Right renal pelvis (tissue), 4 donors: ENCODE measurements at places on chromosomes 6 and 20. TPM values are rescaled to one million over a fixed set of nuclear protein-coding genes. Genes with fewer than 3 reads are reported as not detected.

Gene SLC26A8
- polyA plus RNA-seq, result 0.27 TPM

GRCh38 chr6:24836109-24836508, 37.4 kb upstream of the ARMH2 start:
- DNase-seq, result no peak

- no peak for DNase-seq
Observed at GRCh38 chr20:50866036-50866685, 65.1 kb downstream of the ADNP start.

DNA sequence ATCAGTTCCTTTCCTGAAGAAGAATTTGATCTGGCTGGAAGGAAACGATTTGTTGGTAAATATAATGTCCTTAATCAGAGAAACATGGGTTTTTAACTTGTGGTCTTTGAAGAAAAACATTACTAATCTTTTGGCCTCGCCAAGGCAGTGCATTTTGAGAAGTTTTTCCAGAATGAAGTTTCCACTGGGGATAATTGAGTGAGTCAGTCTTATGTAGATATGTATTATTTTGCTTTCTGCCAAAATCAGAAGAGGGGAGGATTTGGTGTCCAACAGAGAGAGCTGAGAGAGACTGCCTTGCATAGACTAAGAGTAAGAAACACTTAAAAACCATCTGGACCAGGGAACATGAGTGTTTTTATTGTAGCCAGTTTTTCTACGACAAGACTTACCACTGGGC, 79.9 kb downstream of the FNDC1 start:
- no peak for DNase-seq

GRCh38 chr6:135226537-135226936, 45.4 kb downstream of the MYB start:
- DNase-seq, result no peak

DNA sequence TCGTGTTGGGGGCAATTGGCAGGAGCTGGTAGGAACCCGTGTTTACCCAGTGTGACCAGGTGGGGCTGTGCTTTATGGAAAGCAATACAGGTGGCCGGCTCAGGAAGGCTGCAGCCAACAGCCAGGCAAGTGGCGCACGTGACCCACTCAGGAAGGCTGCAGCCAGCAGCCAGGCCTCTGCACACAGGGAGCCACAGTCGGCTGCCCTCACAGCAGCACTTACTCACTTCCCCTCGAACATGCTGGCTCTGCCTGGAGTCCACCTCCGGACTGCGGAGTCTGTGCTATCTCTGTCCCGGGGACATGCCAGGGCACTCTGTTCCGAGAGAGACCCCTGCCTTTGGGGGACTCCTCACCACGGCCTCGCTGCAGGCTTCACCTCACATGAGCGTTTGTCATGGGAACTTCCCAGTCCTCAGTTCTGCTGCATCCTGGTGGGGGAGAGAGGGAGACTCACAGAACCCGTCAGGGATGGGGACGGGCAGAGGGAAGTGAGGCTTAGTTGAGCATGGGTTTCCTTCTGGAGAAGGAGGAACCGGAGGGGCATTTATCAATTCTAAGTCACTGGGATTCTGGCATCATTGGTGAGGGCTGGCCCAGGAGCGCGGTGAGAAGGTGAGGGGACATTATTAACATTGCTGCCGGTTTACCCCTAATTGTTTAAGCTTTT, 76.8 kb downstream of the TTLL2 start:
- DNase-seq, result no peak

- no peak for DNase-seq
Observed at GRCh38 chr20:37630166-37630565, 63.7 kb upstream of the CTNNBL1 start.

Gene HLA-DQB1
- 8.3 TPM for polyA plus RNA-seq

DNA sequence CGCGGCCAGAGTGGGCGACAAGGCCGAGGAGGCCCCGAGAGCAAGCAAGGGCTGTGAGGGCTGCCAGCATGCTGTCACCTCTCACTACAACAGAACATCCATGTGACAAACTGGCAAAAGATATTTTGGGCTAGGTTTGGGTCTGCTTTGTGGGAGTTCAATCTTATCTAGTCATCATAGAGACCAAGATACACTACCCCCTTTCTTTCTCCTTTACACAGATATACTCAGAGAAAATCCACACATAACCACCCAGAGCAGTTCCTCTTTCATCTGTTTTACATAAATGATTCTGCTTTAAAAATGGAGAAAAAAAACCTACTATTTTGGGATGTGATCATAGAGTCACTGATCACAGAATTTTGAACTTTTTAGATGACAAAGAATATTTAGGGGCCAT, 16.8 kb downstream of the SOX4 start:
- DNase-seq, result no peak

DNA sequence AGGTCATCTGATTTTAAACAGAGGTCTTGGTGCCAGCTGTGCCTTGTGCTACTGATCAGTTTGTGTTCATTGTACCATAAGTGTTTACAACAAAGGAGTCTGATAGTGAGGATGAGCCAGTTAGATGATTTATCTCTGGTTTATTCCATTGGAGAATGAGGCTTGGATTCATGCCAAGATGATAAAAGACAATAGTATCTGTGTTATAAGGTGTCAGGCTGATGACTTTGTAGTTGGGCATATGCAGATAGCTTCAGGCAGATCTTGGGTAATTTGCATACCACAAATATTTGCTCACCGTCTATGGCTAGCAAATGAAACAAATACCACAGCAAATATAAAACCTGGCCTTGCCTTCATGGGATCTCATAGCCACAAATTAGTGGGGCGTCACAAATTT, 43.3 kb upstream of the PHACTR2 start:
- DNase-seq, result no peak

DNA sequence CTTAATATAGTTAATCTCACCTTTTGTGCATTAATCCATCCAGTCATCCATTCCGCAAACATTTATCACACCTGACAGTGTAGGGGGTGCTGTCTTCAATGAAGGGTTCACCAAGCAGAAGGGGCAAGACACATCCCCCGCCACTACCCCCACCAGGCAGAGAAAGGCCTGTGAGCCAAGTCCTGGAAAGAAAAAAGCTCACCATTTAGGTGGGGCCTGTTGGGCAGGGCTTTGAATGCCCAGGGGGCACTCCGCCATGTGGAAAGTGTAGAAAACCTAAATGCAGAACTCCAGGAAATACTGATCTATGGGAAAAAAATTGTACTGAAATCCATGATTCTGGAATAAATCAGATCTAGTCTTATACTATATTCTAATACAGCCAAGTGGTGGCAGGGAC, 4.8 kb upstream of the STX16 start:
- no peak for DNase-seq

- no peak for DNase-seq
Observed at GRCh38 chr6:35668096-35668495, 20.6 kb downstream of the FKBP5 start.

DNA sequence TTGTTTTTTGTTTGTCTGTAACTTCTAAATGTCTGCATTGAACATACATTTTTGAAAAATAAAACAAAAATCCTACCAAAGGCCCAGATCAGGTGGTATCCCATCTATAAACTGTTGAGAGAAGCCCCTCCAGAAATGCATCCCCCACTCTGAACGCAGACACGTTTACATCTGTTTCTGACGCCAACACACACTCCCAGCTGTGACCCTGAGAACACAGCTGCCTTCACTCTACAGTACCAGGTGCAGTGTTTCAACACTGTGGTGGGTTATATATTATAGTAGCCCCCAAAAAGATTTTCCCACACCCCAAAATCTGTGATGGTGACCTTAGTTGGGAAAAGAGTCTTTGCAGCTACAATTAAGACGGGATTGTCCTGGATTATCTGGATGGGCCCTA, 199.1 kb upstream of the JARID2 start:
- no peak for DNase-seq

Gene ABHD16B
- polyA plus RNA-seq, result not detected

GRCh38 chr20:63694584-63695423, 1.6 kb upstream of the TNFRSF6B start:
- no peak for DNase-seq

Gene DDR1
- polyA plus RNA-seq, result 187 TPM

- no peak for DNase-seq
Observed at GRCh38 chr6:159819932-159820640, 20.0 kb downstream of the PNLDC1 start.

Gene FKBP1A
- polyA plus RNA-seq, result 409 TPM

Gene TRIM26
- polyA plus RNA-seq, result 35.7 TPM

Gene USP49
- 11.3 TPM for polyA plus RNA-seq

GRCh38 chr6:17172836-17173470, 71.1 kb downstream of the STMND1 start:
- DNase-seq, result no peak

Gene SAMD3
- 1.5 TPM for polyA plus RNA-seq

Gene CD2AP
- polyA plus RNA-seq, result 95.8 TPM

GRCh38 chr6:40936818-40937251, 102.2 kb downstream of the UNC5CL start:
- no peak for DNase-seq

Gene PPP1R3G
- 2.9 TPM for polyA plus RNA-seq

GRCh38 chr6:85971238-85971637, 328.6 kb upstream of the SYNCRIP start:
- DNase-seq, result no peak

Gene BCAS1
- polyA plus RNA-seq, result 4.6 TPM

Gene NOX3
- 2.0 TPM for polyA plus RNA-seq

DNA sequence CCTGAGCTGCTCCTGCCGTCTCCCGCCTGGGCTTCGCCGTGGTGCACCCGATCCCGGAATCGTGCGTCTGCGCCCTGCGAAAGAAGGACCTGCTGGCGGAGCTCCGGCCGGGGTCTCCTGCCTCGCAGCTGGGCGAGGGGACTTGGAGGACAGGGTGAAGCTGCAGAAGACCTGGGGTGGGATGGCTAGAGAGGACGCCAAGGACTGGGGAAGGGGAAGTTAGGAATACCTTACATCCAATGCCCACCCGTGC, 150.2 kb downstream of the PRL start:
- no peak for DNase-seq

Gene CALHM5
- polyA plus RNA-seq, result 3.7 TPM

DNA sequence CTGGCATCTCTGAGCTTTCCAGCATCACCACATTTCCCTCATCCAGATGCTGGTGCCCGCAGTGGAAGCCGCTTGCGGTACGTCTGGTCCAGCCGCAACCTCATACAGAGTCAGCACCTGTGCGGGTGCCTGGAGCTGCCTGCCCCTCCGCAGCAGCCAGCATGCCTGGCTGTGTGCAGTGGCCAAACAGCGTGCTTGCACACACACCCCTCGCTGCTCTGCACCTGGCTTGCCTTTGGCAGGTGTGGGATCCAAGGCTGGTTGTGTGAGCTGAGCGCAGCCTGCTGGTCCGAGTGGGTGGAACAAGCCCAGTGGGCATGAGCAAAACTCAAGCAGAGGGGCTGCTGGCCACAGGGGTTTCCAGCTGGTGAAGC, 3.1 kb upstream of the HINT3 start:
- DNase-seq, result no peak

Gene SSTR4
- 0.06 TPM for polyA plus RNA-seq

Gene FOXS1
- 8.9 TPM for polyA plus RNA-seq

Gene COX4I2
- 2.2 TPM for polyA plus RNA-seq

DNA sequence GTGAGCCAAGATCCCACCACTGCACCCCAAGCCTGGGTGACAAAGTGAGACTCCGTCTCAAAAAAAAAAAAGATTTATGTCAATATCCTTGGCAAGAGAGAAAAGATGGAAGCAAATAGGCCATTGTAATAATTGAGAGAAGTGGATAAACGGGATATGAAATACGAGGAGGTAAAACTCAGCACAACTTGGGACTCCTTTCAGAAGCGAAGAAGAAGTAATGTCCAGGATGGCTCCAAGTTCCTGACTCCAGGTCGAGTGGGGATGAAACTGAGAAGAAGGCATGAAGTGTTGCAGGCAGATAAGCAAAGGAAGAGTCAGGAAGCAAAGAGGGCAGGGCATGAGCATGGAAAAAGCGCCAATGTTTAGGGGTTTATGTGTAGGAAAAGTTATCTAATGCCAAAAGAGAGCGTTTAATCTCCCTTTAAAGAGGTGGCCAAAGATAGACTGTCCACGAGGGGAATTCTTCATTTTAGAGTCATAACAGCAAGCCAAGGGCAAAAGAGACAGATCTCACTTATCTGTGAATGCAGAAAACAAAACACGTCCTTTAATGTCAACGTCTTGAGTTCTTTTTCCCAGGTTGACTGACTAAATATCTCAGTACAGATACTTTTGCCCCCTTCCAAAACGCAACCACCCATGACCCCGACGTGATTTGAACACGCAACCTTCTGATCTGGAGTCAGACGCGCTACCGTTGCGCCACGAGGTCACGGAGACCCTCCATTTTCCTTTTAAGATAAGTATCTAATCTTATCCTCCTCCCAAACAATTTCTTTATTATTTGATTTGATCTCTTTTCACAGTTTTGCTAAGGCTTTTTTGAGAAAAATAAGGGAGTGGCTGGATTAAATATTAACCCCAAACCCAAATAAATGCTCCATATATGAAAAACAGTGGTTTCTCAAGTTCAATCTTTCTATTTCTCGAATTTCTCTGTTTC, 46.3 kb upstream of the BTN3A2 start:
- DNase-seq, result no peak

DNA sequence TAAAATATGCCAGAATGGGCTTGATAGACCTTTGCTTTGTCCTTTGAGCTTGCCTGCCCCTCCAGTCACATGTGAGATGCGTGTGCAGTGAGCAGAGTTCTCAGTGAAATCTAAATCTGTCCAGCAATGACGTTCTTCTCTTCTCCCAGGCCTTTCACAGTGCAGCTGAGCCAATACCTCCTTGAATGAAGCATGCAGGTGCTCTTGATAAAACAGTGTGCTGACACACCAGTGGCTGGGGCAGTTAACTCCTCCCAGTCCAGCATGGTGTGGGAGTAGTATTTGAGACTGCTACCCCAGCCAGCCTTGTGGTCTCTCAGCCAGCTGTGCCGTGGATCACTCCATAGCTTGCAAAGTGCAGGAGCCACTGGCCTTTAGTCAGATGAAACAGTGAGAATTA, 240.5 kb downstream of the FARS2 start:
- no peak for DNase-seq

GRCh38 chr6:29629571-29629970, 3.4 kb downstream of the GABBR1 start:
- DNase-seq, result no peak

Gene SLC4A11
- polyA plus RNA-seq, result 2.8 TPM
